ENCODE measurements at places on chromosomes 6 and 20. TPM values are rescaled to one million over a fixed set of nuclear protein-coding genes. Genes with fewer than 3 reads are reported as not detected.

The CYP24A1 gene
- not detected for total RNA-seq

The SGK2 gene
- total RNA-seq, result not detected

The ACTL10 gene
- 3.6 TPM for total RNA-seq

The CGAS gene
- 13.5 TPM for total RNA-seq

The PLA2G7 gene
- total RNA-seq, result not detected

The RPS10 gene
- 4,666 TPM for total RNA-seq
